ENCODE measurements at places on chromosomes 12 and 14.

DNA sequence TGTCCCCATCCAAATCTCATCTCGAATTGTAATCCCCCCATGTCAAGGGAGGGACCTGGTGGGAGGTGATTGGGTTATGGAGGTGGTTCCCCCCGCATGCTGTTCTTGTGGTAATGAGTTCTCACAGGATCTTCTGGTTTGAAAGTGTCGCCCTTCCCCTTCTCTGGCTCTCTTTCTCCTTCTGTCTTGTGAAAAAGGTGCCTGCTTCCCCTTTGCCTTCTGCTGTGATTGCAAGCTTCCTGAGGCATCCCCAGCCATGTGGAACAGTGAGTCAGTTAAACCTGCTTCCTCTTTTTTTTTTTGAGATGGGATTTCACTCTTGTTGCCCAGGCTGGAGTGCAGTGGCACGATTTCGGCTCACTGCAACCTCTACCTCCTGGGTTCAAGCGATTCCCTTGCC lies 104.0 kb downstream of the CCDC91 start:
- DNase-seq: no peak

GRCh38 chr14:31895206-31895605 lies 181.9 kb upstream of the ARHGAP5 start:
- peak; percentile 35 for DNase-seq

- no peak for DNase-seq
Measured at GRCh38 chr12:128844031-128844635, 9.1 kb upstream of the GLT1D1 start.

GRCh38 chr12:24723759-24724158 lies 225.1 kb downstream of the BCAT1 start:
- no peak for DNase-seq

DNA sequence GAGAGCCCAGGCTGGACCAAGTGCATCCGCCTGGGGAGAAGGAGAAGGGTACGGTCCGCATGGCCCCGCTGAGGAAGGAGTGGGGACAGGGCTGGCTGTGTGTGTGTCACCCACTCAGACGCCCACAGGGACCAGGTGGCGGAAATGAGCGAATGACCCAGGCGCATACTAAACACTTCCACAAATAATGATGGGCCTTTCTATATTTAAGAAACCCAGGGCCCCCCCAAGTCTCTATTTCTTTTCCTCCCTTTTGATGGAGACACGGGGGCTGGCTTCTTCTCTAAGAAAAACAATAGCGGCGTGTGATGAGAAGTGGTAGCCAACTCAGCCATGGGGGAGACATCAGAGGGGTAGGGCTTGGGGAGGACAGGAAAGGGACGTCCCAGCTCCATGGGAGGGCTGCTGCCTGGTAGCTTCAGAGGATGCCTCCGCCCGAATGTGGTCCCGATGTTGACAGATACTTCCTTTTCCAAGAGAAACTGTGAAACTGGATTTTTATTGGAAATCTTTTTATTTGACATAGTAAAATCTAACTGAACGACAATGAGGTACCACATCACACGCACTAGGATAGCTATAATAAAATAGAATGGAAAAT lies 6.3 kb upstream of the MAP1LC3B2 start:
- no peak for DNase-seq
